ENCODE measurements at places on chromosomes 12 and 14. TPM values are rescaled to one million over a fixed set of nuclear protein-coding genes. Genes with fewer than 3 reads are reported as not detected.

DNA sequence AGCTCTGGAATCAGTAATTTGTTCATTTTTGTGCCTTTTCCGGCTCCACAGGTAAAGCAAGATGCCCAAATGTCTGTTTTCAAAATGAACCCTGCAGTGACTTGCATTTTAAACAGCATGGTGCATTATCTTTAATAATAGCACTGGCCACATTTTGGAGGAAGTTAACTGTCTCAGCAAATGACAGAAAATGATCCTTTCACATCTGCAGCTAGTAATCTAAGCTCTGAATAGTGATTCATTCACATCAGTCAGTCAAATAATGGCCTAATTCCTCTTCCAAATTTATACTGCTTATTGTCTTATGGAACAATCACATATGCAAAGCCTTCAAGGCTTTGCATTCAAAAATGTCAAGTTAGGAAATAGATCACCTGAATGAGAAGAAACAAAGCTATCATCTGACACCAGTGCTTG, 75.6 kb downstream of the PPM1H start:
- DNase-seq = no peak

DNA sequence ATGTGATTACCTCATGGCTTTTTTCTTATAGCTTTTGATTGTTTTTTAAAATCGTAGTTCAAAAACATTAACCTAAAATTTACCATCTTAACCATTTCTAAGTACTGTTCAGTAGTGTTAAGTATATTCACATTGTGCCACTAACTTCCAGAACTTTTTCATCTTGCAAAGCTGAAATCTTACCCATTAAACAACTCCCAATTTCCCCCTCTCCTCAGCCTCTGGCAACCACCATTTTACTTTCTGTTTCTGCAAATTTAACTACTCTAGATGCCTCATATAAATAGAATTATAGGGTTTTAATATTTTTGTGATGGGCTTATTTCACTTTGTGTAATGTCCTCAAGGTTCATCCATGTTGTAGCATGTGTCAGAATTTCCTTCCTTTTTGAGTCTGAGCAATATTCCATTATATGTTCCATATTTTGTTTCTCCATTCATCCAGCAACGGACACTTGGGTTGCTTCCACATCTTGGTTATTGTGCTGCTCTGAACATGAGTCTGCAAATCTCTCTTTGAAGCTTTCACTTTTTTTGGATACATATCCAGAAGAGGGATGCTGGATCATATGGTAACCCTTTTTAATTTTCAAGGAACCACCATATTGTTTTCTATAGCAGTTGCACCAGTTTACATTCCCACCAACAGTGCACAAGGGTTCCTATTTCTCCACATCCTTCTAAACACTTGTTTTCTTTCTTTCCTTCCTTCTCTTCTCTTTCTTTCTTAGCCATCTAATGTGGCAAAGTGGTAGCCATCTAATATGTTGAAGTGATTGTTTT, 5.0 kb downstream of the HIF1A start:
- no peak for DNase-seq

DNA sequence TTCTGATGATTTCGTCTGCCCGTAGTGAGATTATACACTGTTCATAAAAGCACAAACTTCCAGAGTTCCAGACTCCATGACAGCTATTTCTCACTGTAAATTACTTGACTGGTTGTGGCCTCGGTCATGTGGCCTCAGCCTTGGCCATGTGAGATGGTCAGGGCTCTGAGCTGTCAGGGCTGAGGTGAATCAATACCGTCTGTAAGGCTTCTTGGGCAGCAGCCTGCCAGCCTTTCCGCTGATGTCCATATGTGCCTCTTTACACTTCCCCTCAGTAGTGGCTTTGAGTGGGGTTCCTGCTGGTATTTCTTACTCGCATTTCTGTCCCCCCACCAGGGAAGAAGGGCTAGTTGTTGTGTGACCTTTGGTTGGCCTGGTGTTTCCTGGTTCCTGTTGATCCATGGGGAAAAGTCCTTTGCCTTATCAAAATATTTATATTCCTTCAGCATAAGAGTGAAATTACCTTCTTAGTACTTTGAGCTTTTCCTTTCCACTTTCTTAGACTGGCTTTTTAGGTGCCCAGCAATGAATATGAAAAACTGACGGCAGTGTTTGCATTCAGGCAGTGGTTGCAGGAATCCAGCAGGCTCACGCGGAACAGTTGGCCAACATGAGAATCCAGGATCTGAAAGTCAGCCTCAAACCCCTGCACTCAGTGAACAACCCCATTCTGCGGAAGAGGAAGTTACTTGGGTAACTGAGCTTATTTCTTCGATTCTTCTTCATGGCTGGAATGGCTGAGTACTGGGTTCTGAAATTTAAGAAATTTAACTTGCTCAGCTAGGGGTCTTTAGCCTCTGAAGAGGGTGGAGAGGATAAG, 46.1 kb downstream of the MAPKAPK5 start:
- DNase-seq = no peak

GRCh38 chr12:122195405-122195804, 8.1 kb upstream of the B3GNT4 start:
- DNase-seq = no peak

NDRG2 gene
- 15.9 TPM for total RNA-seq

GRCh38 chr12:116408489-116409250, 131.2 kb upstream of the MED13L start:
- no peak for DNase-seq

DNA sequence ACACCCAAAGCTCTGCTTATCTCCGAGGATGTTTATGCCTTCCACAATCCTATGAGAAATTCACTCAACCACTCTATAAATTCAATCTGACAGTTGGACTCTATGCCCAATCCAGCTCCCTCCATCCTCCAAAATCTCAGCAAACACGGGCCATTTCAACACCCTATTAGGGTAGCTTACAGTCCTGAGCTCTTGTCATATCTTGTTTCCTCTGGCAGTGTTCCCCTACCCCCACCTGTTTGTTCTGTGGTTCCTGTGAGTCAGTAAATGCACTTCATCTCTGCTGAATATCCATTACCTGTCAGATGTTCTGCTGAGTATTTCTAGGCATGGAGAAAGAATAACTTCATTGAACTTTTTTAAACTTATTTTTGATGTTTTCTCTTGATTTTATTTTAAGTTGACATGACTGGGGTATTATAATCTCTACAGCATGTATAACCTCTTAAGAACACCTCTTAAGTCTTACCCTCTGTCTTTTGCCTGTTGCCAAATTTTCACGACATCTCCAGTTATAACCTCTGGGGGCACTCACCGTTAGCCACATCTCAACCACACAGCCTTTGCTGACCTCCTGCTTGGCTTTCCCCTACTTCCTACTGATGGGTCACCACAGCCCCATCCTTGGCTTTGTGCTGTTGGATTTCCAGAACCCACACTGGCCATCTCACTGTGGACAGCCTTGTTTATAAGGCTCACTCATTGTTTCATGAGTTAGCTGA, 317.0 kb upstream of the TMPO start:
- DNase-seq = no peak

- DNase-seq = no peak
Measured at GRCh38 chr14:96067985-96068930, 29.1 kb downstream of the C14orf132 start.

- no peak for DNase-seq
Measured at GRCh38 chr14:53696217-53696965, 260.2 kb downstream of the BMP4 start.

GRCh38 chr12:79873201-79873600, 61.7 kb downstream of the PPP1R12A start:
- no peak for DNase-seq

- no peak for DNase-seq
Measured at GRCh38 chr12:131776237-131776889, 51.8 kb upstream of the MMP17 start.

CELA1 gene
- not detected for total RNA-seq

DNA sequence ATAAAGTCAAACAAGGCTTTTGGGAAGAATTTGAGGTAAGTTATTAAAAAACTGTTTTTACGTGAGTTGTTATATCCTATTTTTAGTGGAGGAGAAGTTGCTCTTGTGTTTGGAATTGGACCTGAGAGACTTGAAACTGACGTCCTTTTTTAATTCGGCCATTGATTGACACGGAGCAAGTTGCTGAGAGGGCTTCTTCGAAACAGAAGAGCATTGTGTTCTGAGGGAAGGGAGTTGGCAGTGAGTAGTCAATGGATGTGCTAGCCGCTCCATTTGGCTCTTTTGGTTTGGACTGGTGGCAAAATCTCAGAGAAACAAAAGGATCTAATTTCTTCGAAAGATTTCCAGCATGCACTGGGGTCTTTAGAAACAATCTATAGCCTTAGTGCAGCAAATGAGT, 37.3 kb downstream of the PTPN11 start:
- DNase-seq = no peak

KRT3 gene
- total RNA-seq = not detected

BLTP3B gene
- total RNA-seq = 23.2 TPM

GRCh38 chr14:37559386-37559785, 35.7 kb downstream of the FOXA1 start:
- DNase-seq = no peak

GRCh38 chr14:30194741-30195148, 267.1 kb upstream of the PRKD1 start:
- no peak for DNase-seq

DNA sequence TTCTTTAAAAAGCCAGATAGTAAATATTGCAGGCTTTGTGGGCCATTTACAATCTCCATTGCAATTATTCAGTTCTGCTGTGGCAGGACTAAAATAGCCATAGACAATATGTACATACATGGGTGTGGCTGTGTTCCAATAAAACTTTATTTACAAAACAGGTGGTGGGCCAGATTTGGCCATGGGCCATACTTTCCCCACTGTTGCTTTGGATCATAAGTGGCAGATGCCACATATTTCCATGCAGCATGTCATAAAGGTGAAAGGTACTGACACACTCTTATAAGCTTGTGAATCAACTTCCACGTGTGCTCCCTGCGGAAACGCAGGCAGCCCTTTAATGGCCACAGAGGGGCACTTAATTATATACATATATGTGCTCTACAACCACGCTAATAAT, 244.4 kb upstream of the FOXN3 start:
- no peak for DNase-seq

EIF2S3B gene
- total RNA-seq = 0.79 TPM

MYRFL gene
- not detected for total RNA-seq

DNA sequence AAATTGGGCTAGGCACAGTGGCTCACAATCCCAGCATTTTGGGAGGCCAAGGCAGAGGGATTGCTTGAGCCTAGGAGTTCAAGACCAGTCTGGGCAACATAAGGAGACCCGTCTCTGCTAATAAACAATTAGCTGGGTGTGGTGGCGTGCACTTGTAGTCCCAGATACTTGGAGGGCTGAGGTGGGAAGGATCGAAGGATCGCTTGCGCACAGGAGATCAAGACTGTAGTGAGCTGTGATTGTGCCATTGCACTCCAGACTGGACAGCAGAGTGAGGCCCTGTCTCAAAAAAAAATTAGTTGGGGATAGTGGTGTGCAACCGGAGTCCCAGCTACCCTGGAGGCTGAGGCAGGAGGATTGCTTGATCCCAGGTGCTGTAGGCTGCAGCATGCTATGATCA, 38.7 kb upstream of the BCL7A start:
- DNase-seq = no peak

DNA sequence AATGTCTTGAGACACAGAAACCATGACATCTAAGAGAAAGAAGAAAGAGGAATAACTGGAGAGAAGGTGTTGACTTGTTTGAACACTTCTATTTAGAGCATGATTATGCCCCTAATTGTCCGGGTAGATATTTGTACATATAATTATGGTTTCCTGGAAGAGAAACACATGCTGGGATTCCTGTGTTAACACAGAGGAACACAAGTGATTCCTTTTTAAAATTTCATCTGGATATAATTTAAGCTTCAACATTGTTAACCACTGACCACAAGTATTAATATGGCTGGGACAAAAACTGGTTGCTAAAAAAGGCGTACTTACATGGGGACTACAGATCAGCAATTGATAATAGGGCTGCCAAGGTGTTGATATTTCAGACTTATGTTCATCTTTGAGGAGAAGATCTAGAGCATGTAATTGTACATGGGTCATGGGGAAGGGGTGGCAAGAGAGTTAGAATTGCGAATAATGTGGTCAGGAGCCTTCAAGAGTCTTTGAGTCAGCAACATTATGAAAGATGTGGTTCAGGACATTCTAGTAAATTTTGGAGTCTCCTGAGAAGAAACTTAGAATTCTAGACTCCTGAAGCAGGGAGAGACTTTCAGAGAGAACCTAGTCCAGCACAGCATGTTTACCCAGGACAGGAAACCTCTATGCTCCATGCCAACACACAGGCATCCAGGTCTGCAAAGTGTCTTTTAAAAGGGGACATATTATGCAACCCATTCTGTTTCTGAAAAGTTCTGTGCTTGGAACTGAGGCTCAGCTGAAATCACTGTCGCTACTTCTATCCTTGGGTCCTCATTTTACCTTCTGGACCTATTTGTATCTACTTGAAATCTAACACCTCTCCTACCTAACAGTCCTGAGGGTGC, 56.5 kb downstream of the SLC38A1 start:
- no peak for DNase-seq

GRCh38 chr14:101859538-101859902, 98.0 kb downstream of the PPP2R5C start:
- no peak for DNase-seq

DNA sequence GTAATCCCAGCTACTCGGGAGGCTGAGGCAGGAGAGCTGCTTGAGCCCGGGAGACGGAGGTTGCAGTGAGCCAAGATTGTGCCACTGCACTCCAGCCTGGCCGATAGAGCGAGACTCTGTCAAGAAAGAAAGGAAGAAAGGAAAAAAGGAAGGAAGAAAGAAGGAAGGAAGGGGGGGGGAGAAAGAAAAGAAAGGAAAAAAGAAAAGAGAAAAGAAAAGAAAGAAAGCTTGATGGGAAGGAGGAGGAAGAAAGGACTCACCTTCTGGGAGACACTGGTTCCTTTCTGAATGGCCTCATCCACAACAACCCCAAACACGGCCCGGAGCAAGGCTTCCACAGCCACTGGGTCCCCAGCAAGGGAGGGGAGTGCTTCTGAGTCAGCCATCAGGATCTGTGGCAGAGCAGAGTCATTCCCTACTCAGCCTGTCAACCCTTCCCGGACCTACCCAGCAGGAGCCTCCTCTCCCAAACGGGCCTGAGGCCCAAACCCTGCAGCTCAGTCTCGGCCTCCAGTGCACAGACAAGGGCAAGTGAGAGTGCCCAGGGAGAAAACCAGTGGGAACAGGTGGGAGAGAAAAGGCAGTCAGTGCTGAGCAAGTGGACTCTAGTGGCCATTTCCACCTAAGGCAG, 7.3 kb upstream of the ZNF740 start:
- no peak for DNase-seq
